ENCODE measurements at places on chromosomes 1 and 21.

DNA sequence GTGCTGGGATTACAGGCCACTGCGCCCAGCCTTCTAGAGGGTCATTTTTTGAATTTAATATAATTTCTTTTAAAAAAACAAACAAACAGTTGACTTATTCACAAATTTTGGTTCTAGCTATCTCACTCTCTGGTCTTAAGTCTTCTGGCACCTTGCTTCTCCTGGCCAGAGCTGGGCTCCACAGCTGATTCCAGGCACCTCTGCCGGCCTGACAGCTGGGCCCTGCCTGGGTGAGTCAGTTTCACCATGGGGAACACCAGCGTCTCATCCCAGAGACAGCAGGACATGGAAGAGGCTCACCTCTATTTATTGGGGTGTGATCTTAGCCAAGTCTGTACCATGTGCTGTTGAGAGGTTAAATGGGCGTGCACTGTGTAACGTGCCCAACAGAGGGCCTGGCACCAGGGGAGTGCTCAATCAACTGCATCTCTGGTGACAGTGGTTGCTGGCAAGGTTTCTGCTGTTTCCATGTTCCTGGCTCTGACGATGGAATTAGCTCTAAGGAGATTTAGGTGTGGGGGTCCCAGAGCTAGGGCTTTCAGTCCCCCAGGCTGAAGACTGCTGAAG is 956 bp downstream of the CPLANE2 start:
- H3K36me3 ChIP-seq: peaks cover 23% of the 10 kb centered on the region
- H3K27me3 ChIP-seq: no peaks in the 10 kb centered on the region
- peak; percentile 53 for DNase-seq
- no peak overlapping the region for H3K27ac ChIP-seq
- H3K4me1 ChIP-seq: peaks cover 11% of the 10 kb centered on the region
- H3K4me3 ChIP-seq: peak overlapping the region; percentile 65

DNA sequence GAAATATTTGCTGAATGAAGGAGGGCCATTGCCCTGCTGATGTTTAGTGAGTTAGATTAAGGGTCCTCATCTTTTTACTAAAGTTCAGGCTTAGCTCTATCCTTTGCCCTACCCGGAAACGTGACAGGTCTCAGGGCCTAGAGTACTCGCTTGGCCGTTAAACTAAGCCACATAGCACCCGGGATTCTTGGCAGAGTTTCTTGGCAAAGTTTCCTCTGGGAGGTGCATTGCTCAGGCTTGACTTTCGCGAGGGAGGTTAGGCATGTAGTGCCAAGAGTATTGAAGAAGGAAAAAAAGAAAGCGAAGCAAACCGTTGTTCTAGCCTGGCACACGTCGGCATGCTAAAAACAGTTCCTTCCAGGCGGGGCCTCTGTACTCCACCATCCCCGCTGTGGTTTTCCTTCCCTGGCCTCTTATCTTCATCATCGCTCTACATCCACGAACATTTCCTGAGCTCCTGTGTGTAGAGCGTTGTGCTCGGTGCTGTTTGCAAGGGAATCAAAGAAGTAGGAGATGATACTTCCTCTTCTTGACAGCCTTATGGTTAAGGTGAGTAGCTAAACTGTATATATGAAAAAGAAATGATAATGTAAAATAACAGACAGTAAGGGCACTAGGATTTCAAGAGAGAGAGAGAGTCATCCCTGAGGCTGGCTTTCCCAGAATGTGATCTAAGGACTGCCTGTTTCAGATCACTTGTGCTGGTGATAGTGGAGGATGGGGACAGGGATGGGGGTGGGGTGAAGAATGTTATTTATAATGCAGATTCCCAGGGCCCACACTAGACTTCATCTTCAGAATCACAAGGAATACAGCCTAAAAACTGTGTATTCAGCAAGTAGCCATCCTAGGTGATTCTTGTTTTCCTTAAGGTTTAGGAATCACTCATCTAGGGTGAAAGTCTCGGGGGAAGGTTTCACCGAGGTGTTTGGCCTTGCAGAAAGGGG is 18.8 kb downstream of the RNF220 start:
- peaks cover 69% of the 10 kb centered on the region for H3K27me3 ChIP-seq
- DNase-seq: peak; percentile 77
- H3K4me3 ChIP-seq: no peak overlapping the region
- no peaks in the 10 kb centered on the region for H3K36me3 ChIP-seq
- peaks cover 23% of the 10 kb centered on the region for H3K4me1 ChIP-seq

GRCh38 chr1:203048555-203049051 is 22.3 kb downstream of the PPFIA4 start:
- H3K4me3 ChIP-seq: no peak overlapping the region
- H3K4me1 ChIP-seq: peaks cover 14% of the 10 kb centered on the region
- no peaks in the 10 kb centered on the region for H3K27me3 ChIP-seq
- DNase-seq: no peak
- H3K36me3 ChIP-seq: peaks cover 58% of the 10 kb centered on the region
- no peak overlapping the region for H3K27ac ChIP-seq

- no peak overlapping the region for H3K4me3 ChIP-seq
- H3K27ac ChIP-seq: no peak overlapping the region
- no peak for DNase-seq
- H3K4me1 ChIP-seq: peaks cover 55% of the 10 kb centered on the region
These were observed 20.3 kb downstream of the KCNQ4 start for GRCh38 chr1:40803902-40804301.

- no peak overlapping the region for H3K4me3 ChIP-seq
- DNase-seq: peak; percentile 25
- no peak overlapping the region for H3K27ac ChIP-seq
- H3K27me3 ChIP-seq: no peaks in the 10 kb centered on the region
These were observed 226.9 kb upstream of the IRF2BP2 start for GRCh38 chr1:234836776-234837357.

GRCh38 chr1:64451440-64451839 is 18.5 kb upstream of the CACHD1 start:
- H3K4me1 ChIP-seq: no peaks in the 10 kb centered on the region
- H3K36me3 ChIP-seq: no peaks in the 10 kb centered on the region

GRCh38 chr1:1026599-1027413 is 6.9 kb downstream of the AGRN start:
- peaks cover 74% of the 10 kb centered on the region for H3K36me3 ChIP-seq
- peaks cover 73% of the 10 kb centered on the region for H3K4me1 ChIP-seq
- H3K4me3 ChIP-seq: no peak overlapping the region
- no peaks in the 10 kb centered on the region for H3K27me3 ChIP-seq
- DNase-seq: no peak

DNA sequence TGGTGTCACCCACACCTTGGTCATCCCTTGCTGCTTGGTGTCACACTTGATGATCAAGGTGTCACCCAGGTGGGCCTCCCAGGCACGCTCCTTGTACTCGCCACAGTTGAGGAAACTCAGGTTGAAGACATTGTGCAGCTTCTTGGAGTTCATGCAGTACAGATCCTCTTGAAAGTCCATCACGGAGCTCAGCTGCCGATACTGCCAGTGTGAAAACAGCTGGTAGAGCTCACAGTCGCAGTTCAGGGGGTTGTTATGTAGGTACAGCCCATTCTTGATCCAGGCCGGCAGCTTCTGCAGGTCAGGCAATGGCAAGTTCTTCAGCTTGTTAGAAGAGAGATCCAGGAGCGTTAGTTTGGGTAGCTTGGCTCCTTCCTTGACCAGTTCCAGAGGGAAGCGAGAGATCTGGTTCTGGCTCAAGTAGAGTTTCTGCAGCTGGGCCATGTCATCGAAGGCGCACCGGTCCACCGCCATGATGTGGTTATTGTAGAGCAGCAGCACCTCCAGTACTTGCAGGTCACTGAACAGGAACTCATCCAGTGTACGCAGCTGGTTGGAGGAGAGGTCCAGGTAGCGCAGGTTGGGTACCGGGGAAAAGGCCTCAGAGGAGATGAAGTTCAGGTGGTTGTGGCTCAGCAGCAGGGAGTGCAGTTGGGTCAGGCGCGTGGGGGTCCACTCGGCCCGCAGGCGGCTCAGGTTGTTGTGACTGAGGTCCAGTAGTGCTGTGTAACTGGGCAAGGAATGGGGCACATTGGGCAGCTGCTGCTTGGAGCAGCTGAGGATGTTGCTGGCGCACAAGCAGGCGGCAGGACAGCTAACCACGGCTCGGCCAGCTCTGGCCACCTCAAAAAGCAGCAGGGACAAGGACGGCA is 1.3 kb downstream of the AMIGO1 start:
- no peak for DNase-seq
- H3K36me3 ChIP-seq: peaks cover 20% of the 10 kb centered on the region
- H3K4me1 ChIP-seq: peaks cover 20% of the 10 kb centered on the region
- no peak overlapping the region for H3K4me3 ChIP-seq
- peaks cover 2% of the 10 kb centered on the region for H3K27me3 ChIP-seq
- H3K27ac ChIP-seq: no peak overlapping the region

DNA sequence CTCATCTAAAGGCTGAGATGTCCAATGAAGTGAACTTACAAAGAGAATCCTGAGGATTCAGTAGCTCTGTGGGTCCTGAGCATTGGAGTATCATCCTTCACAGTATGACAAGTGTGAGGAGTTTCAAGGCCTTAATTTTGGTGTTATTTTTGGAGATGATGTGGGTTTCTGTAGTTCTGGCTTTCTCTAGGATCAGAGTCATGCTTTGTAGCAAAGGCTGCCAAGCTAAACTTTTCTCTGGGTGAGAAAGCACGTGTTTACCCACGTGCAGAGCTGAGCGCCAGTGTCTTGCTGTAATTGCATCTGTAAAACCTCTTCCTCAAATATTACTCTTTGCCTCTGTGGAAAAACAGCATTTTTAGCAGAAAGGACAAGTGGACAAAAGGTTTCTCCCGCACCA is 387.8 kb upstream of the LYPLAL1 start:
- no peaks in the 10 kb centered on the region for H3K27me3 ChIP-seq
- H3K4me3 ChIP-seq: no peak overlapping the region
- no peak overlapping the region for H3K27ac ChIP-seq
- H3K4me1 ChIP-seq: no peaks in the 10 kb centered on the region
- peak; percentile 22 for DNase-seq
- no peaks in the 10 kb centered on the region for H3K36me3 ChIP-seq
